ENCODE measurements at places on chromosomes 1 and 21.

DNA sequence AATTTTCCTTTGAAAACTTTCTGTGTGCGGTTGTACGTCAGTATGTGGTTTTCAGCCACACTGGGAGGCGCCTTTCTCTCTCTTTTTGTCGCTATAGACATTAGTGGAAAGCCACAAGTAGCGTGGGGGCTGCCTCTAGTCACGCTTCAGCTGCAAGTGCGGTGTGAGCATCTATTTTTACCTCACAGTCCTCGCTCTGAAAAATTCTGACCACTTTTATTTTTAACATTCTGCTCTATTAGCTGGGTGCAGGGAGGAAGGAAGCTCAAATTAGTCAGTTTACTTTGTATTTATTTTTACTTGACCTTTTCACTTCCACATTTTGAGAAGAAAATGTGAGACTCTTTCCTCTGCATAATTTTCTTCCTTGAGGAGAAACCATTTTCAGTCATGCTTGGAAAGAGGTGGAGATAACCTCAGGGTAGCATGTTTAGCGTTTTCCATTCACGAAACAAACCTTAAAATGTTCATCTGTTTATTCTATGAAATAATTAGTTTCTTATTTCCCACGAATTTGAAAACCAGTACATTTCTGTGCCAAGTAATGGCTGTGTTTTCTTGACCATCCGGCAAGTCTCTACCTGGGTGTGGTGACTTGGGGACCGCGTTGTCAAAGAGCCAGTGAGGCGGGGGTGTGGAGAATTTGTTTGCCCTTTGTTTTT is 35.6 kb downstream of the ADARB1 start:
- no peak for DNase-seq

- DNase-seq, result no peak
Observed at GRCh38 chr1:153192697-153193096, 10.5 kb upstream of the LELP1 start.

GRCh38 chr1:245213066-245213831 is 58.5 kb downstream of the KIF26B start:
- no peak for DNase-seq

DNA sequence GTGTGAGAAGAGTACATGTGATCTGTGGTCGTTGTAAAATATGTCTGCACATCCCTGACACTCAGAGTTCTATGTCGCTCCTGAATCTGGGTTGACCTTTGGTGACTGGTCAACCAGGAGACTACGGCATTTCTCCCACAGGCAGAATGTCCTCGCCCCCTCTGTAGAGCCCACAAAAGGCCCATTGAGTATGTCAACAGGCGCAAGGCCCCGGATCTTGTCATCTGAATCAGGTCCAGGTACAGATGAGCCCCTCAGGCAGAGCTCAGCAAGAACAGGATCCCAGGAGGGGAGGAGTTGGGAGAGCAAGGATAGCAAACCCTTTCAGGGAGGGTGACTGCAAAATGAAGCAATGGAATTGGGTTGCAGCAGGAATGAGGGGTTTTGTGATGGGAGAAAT is 126.5 kb downstream of the MATN1 start:
- DNase-seq, result no peak

DNA sequence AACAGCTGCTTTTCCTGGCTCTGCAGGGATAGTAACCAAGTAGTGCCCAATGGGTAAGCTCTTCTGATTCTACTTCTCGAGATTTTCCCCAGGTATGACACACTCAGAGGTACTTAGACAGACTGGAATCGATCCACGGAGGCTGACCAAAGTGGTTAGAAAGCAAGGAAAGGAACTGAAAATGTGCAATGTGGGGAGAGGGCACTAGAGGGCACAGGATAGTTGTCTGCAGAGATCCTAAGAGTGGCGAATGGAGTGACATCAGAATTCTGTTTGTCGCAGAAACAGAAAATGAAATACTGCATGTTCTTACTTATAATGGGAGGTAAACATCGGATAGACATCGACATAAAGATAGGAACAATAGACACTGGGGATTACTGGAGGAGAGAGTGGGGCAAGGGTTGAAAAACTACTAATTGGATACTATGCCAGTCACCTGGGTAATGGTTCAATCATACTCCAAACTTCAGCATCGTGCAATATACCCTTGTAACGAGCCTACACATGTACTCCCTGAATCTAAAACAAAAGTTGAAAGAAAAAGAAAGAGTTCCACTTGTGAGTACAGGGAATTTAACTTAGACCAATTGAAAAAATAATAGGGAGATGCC is 23.3 kb downstream of the CYP2J2 start:
- DNase-seq, result no peak

GRCh38 chr1:244559561-244559960 is 93.4 kb upstream of the DESI2 start:
- no peak for DNase-seq

DNA sequence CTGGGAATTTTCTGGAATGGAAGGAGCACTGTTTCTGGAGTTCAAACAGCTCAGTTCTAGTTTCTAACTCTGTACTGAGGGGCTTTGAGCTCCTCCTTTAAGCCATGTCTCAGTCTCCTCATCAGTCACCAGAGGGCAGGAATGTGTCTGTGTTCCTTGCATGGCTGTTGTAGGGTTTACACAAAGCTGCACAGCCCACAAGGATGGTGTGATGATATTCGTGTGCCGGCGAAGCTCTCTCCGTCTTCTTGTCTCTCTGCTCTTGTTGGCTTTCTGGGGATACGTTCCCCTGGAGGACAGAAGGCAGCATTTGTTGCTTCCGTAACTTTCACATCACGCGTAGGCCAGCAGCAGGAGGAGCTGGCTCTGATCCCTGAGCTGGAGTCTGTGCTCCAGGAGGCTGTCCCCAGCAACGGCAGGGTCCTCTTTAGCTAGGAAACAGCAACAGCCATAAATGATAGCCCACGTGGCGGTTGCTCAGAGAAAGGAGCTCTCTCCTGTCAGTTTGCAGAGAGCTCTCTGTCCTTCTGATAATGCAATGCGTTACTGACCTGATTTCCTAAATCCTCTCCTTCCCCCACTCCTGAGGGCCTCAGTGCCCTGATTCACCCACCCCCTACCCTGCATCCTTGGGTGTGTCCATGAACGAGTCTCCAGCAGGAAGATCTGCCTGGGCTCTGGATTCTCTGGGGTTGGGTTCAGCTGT is 189.2 kb upstream of the VAMP3 start:
- peak; percentile 68 for DNase-seq

GRCh38 chr1:22234476-22235030 is 91.7 kb upstream of the WNT4 start:
- DNase-seq, result no peak
